Natural killer cell treated with Interleukin-12 subunit alpha and Interleukin-12 subunit beta and Interleukin-15 and Interleukin-18, amount 100 ng/mL, for 72 hours (primary cell): ENCODE measurements at places on chromosomes 2 and 18. TPM values are rescaled to one million over a fixed set of nuclear protein-coding genes. Genes with fewer than 3 reads are reported as not detected.

GRCh38 chr2:28594332-28595108 lies 98.7 kb downstream of the PLB1 start:
- DNase-seq: peak; percentile 87

- no peak for DNase-seq
These were observed 82.9 kb downstream of the CRIM1 start for GRCh38 chr2:36438449-36438977.

RNU2-63P gene
- total RNA-seq: 39.8 TPM

NPHP1 gene
- total RNA-seq: 0.28 TPM

DNA sequence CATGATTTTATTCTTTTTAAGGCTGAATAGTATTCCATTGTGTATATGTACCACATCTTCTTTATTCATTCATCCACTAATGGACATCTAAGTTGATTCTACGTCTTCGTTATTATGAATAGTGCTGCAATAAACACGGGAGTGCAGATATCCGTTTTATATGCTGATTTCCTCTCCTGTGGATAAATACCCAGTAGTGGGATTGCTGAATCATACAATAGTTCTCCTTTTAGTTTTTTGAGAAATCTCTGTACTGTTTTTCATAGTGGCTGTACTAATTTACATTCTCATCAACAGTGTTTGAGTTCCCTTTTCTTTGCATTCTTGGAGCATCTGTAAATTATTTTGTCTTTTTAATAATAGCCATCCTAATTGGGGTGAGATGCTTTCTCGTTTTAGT lies 114.5 kb downstream of the RGPD3 start:
- DNase-seq: no peak

GRCh38 chr2:3241971-3242746 lies 135.5 kb downstream of the EIPR1 start:
- DNase-seq: no peak

GRCh38 chr2:46364797-46365457 lies 67.7 kb downstream of the EPAS1 start:
- DNase-seq: no peak
